ENCODE measurements at places on chromosomes 5 and 9. TPM values are rescaled to one million over a fixed set of nuclear protein-coding genes. Genes with fewer than 3 reads are reported as not detected.

FAM53C gene
- 74.5 TPM for total RNA-seq

TMEM252 gene
- total RNA-seq: not detected

WHRN gene
- 10.6 TPM for total RNA-seq

OTP gene
- not detected for total RNA-seq

HRCT1 gene
- 0.21 TPM for total RNA-seq

PPP3R2 gene
- not detected for total RNA-seq

FCHO2 gene
- total RNA-seq: 7.0 TPM

NADK2 gene
- 16.0 TPM for total RNA-seq

RXRA gene
- 23.2 TPM for total RNA-seq

LEAP2 gene
- 0.94 TPM for total RNA-seq

RANBP3L gene
- total RNA-seq: not detected

SPATA9 gene
- not detected for total RNA-seq

LRRC26 gene
- total RNA-seq: 0.67 TPM

ISL1 gene
- total RNA-seq: 0.10 TPM

SCAI gene
- total RNA-seq: 6.4 TPM

ANKRD34B gene
- 0.03 TPM for total RNA-seq

CDX1 gene
- 0.62 TPM for total RNA-seq

Measured in H7 (cell line).